ENCODE measurements at places on chromosomes 12 and 14. TPM values are rescaled to one million over a fixed set of nuclear protein-coding genes. Genes with fewer than 3 reads are reported as not detected.

DPPA3 gene
- not detected for total RNA-seq

DNA sequence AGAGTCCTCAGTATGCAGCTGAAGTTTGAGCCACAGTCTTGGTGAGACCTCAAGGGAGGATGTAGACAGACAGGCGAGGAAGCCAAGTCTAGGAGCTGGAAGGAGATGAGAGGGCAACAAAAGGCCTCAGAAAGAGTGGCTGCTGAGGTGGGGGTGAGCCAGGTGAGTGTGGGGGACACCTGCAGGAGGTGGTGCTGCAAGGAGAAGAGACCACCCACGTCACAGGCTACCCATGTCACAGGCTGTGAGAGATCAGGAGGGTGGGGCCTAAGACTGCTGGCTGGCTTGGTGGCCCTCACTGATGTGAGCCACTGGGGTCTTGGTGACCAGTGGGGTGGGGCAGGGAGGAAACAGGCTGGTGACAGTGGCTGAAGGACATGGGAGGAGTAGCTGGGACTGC, 97.3 kb downstream of the KIF26A start:
- no peak for DNase-seq

- no peak for DNase-seq
These were observed 361.3 kb upstream of the SFSWAP start for GRCh38 chr12:131349397-131350127.

RNASE3 gene
- not detected for total RNA-seq

DNA sequence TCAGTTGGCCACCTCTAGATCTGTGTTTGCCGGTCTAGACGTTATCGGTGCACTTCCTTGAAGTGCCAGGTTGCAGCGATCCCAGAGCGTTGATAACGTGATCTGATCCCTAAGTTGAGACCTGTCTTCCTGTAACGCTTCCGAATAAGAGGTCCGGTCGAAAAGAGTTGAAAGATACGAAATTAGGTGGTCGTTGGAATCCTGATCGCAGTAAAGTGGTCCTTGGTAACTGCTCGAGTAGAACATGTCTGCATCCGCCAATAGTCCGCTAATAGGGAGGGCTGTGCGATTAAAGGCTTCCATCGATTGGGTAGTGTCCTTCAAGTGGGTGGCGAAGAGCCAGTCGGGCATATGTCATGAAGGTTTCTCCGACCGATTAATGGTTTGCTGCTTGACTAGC, 2.7 kb downstream of the SRSF5 start:
- DNase-seq = no peak

KANSL2 gene
- total RNA-seq = 83.3 TPM

- no peak for DNase-seq
These were observed 49.3 kb downstream of the PAPLN start for GRCh38 chr14:73286598-73286997.

WDR89 gene
- 40.6 TPM for total RNA-seq

ALG10B gene
- 16.1 TPM for total RNA-seq

TAS2R8 gene
- total RNA-seq = not detected

DNA sequence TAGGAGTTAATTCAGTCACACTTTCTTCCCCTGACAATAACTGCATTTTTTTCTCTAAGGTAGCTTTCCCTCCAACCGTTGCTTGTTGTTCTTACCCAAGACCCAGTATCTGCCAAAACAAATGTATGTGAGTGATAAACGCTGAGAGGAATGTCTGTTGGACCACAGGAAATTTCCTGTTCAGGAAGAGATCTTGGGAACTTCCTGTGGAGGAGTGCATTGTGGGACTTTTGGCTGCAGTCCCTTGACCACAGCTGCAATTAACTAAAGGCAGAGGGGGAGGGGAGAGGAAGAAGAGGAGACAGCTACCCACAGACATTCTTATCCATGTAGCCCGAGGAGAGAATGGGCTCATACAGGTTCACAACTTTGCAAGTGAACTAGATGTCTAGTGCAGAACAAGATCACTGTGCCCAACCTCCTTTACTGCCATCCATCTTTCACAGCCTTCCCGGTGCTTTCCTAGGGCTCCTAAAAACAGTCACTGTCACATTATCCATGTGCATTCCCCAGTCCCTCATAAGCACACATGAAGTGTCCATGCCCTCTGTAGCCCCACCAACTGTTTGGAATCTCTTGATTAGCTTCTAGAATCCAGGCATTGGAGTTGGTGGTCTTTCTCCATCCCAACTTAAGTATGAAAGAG, 149.5 kb downstream of the ETV6 start:
- no peak for DNase-seq

GRCh38 chr12:50052964-50053363, 4.4 kb upstream of the ASIC1 start:
- DNase-seq = no peak

DNA sequence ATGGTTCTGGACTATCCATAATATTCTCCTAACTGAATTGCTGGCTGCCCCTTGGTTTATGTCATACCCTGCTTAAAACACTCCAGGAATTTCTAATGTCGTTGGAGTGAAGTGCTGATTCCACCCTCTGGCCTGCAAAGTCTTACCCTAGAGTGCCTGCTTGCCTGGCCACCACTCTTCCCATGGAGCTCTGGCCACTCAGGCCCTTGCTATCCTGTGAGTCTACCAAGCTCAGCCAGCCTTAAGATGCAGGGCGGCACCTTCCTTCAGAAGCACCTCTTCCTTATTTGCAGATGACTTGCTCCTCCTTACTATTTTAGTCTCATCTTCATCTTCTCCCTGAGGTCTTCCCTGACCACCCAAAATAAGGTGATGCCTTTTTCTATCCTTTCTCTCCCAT, 35.3 kb downstream of the SLC6A15 start:
- no peak for DNase-seq

DNA sequence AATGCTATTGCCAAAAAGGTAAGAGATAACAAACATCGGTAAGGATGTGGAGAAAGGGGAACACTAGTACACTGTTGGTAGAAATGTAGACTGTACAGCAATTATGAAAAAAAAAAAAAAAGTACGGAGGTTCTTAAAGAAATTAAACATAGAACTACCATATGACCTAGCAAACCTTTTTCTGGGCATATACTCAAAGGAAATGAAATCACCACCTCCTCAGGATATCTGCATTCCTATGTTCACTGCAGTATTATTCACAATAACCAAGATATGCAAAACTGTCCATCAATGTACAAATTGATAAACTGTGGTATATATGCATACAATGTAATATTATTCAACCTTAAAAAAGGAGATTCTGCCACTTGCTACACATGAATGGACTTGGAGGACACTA, 60.7 kb downstream of the INSM2 start:
- DNase-seq = no peak

GRCh38 chr14:103021684-103022001, 35.7 kb downstream of the CDC42BPB start:
- no peak for DNase-seq

OASL gene
- 1.6 TPM for total RNA-seq

GRCh38 chr14:82850576-82850975, 1316.9 kb upstream of the SEL1L start:
- DNase-seq = no peak

- DNase-seq = no peak
These were observed 147.1 kb downstream of the MED13L start for GRCh38 chr12:116130431-116130830.

- no peak for DNase-seq
These were observed 35.0 kb downstream of the ERH start for GRCh38 chr14:69363055-69363454.

DNA sequence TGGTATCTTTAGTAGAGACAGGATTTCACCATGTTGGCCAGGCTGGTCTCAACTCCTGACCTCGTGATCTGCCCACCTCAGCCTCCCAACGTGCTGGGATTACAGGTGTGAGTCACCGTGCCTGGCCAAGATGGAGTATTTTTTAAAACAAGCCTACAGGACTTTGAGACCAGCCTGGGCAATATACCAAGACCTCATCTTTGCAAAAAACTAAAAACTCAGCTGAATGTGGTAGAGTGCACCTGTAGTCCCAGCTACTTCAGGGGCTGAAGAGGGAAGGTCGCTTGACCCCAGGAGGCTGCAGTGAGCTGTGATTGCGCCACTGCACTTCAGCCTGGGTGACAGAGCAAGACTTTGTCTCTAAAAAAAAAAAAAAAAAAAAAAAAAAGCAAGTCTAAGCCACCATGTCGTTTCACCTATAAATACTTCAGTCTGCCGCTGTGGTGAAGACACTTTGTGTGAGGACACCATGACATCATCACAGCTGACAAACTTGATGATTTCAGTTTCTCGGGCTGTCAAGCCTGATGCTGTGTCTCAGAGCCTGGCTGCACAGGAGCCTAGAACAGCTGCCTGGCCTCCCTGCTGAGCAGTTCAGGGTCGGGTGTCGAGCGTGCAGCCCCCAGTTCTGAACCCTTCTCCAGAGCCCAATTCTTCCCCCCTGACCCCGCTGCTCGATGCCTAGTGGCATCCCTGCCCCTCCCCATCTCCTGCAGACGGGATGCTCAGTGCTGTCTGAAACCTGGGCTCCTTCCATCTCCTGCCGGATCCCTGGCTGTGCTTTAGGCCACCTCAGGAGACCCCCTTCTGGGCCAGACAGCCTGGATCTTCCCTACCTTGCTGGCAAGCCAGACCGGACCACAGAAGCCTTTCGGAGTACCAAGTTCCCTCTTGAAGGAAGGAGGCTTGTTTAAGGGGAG, 119.2 kb upstream of the EVL start:
- DNase-seq = no peak

GRCh38 chr12:108066583-108067577, 62.2 kb upstream of the WSCD2 start:
- no peak for DNase-seq

DNA sequence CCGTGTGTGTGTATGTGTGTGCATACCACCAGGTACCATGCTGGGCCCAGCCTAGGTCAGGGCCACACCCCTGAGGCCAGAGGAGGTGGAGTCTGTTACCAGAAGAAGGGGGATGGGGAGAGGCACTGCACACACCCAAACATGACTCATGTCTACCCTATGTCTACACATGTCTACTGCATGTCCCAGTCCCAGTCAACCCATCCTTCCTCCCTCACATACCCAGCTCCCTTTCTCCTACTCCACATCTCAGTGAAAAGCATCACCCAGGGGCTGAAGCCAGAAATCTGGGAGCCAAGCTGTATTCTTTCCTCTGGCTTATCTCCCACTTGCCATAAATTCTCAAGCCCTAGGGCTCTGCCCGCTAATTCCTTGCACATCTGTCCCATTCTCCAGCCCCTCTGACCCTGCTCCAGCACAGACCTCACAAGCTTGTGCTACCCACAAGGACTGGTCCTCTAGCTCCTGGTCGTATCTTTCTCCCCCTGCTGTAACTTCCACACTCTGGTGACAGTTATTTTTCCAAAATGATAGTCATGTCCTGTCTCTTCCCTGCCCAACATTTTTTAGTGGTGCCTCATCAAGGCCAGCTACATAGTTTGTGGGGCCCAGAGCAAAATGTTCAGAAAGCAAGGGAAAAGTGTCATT, 18.0 kb upstream of the APPL2 start:
- no peak for DNase-seq

RABGGTA gene
- 46.5 TPM for total RNA-seq

GRCh38 chr14:72500234-72500838, 393.6 kb downstream of the DPF3 start:
- no peak for DNase-seq

- no peak for DNase-seq
These were observed 329.8 kb upstream of the OR4E1 start for GRCh38 chr14:22003461-22003860.

DNA sequence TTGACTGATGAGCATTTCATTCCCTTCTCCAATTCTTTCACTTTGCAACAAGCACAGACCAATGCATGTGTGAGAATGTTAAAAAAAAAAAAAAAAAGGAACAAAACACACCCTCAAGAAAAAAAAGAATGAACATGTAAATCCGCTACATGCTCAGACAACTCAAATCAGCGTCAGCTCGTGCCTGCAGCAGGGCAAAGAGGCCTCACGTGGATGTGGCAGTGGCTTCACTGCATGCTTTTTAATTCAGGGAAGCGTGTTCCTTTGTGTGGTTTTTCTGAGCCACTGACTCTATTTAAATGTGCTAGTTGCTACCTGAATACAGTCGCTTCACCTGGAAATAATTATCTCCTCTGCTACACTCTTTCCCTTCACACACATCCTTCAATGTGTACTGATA, 55.1 kb downstream of the PPP1R36 start:
- no peak for DNase-seq

- DNase-seq = peak; percentile 27
These were observed 94.9 kb downstream of the DUSP16 start for GRCh38 chr12:12467688-12468261.

- no peak for DNase-seq
These were observed 471.9 kb downstream of the RPS29 start for GRCh38 chr14:49114161-49114893.

DNA sequence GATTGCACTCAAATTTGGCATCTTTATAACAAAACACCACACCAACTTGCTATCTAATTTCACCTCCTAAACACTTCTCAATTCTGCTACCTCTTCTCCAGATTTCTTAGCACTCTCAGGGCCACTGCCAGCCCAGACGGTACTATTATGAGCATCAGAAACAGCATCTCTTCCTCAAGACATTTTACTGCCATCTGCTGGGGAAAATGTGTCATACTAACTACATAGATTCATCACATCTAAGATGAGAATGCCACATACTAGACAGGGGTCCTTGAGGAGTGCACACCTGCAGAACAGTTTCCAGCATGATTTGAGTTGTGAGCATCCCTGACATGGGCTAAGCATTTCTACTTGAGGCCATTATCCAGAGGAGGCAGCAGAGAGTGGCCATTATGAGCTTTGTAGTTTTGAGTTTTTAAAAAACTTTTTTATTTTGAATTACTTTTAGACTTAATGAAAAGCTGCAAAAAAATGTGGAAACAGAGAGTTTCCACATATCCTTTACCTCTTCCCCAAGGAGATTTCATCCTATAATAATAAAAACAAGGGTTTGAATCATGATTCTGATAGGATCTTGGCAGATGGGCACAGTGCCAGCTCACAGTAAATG, 15.1 kb upstream of the GRIP1 start:
- DNase-seq = peak; percentile 57

DNA sequence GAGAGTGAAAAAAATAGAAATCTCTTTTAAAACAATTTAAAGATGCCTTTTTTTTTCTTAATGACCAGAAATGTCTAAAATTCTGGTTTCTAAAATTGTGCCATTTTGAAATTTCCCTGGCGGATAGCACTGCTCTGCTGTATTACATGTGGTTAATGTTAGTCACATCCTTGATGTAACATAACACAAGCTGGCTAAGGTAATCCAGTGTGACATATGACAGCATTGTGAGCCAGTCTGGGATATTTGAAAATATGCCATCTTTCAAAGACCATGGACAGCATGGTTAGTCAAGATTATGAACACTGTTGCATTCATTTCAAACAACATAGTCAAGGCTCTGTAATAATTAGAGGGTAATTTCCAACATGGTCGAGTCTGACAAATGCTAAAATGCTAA, 133.2 kb downstream of the ALX1 start:
- DNase-seq = no peak

- DNase-seq = peak; percentile 61
These were observed 150.3 kb downstream of the TGFB3 start for GRCh38 chr14:75831455-75831854.

DNA sequence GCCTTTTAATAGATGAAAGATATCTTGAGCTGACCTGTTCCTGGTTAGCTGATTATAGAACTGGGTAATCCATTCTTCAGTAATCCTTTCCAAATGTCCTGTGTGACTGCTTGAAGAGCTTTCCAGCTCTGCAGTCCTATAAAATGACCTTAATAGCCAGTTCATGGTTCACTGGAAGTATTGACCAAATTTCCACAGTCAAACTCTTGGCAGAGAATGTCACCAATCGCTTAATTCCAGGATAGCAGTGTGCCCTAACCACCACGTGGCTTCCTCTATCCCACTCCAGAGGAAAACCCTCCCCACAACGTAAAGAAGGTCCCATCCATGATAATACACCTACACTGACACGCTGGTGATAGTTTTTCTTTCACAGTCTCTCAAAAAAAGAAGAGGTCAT, 17.4 kb downstream of the PRKAB1 start:
- no peak for DNase-seq

IGF1 gene
- total RNA-seq = 0.16 TPM

CDKN1B gene
- total RNA-seq = 161 TPM

Measured in naive thymus-derived CD8-positive, alpha-beta T cell (primary cell).